Jurkat, Clone E6-1 (cell line): ENCODE measurements at places on chromosomes 5 and 9.

DNA sequence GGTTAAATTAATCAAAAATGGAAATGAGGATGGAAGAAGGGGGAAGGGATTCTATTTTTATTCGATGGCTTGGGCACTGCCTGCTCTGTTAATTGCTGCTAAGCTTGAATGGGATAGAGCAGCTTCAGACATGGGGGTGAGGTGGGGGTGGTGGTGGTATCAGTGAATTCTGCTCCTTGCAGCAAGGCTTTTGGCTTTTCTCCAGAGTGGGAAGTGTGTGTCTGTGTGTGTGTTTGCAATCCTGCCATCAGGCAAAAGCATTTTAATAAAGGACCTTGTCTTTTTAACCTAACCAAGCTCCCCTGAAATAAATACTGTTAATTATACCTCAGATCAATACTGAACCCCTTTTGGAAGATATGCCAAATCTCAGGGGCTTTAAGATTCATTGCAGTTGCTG is 110.9 kb upstream of the GPR151 start:
- no peak for DNase-seq

- DNase-seq = no peak
Observed at GRCh38 chr5:77337246-77337645, 126.8 kb downstream of the PDE8B start.

DNA sequence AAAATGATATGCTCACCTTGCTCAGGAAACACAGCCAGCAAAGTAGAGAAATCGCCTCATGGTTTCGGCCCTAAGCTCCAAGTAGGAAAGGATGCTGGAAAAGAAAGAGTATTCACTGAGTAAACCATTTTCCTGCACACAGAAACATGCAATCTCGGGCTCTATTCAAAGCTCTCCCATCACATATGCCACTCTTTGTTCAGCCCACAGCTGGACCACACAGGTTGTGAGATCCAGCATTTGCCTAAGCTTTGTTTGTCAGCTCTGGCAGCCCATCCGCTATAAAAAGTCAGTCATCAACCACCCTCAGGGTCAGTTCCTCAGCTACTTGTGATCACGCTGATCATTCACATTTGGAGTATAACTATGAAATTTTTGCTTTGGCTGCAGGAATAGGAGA is 96.5 kb upstream of the SMARCA2 start:
- no peak for DNase-seq

- no peak for DNase-seq
Observed at GRCh38 chr5:67165526-67166459, 30.8 kb downstream of the CD180 start.

DNA sequence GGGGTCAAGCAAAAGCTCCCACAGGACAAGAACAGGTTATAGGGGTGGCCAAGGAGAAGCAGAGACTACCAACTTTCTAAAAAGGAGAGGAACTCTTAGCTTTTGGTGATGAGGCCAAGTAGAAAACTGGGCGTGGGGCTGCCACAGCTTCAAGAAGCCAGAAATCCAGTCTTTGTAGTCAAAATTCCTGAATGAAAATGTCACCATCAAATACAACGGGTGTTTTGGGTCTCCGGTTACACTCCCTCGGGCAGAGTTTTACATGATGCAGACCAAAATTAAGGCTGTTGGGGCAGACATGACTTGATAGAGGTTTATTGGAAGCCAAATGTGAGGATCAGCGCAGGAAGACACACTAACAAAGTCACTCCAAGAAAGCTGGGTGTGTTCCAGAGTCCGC is 29.4 kb upstream of the N4BP3 start:
- DNase-seq = no peak

DNA sequence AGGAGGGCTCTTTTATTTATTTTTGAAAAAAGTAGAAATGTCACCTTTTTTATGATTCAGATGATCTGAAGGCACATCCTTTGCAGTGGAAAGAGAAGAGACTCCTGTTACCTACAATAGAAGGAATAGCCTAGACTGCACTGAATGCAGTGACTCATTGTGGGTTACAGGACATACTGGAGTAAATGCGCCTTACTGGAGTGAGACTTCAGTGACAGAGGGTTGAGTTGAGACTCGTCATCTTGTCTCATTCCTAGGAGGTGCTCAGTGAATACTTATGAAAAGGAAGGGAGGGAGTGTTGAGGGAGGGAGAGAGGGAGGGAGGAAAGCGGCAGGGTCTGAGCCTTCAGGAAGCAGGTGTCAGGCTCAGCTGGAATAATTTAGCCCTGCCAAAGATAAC is 25.2 kb downstream of the ANKRA2 start:
- DNase-seq = no peak

- DNase-seq = no peak
Observed at GRCh38 chr5:141778683-141779082, 96.7 kb upstream of the ARAP3 start.

- DNase-seq = no peak
Observed at GRCh38 chr5:135218486-135218755, 180.6 kb downstream of the MACROH2A1 start.

- no peak for DNase-seq
Observed at GRCh38 chr5:36529142-36529541, 77.3 kb upstream of the SLC1A3 start.

GRCh38 chr9:112705768-112706427 is 12.0 kb downstream of the INIP start:
- no peak for DNase-seq

GRCh38 chr9:130143958-130144366 is 28.2 kb upstream of the NCS1 start:
- DNase-seq = no peak

DNA sequence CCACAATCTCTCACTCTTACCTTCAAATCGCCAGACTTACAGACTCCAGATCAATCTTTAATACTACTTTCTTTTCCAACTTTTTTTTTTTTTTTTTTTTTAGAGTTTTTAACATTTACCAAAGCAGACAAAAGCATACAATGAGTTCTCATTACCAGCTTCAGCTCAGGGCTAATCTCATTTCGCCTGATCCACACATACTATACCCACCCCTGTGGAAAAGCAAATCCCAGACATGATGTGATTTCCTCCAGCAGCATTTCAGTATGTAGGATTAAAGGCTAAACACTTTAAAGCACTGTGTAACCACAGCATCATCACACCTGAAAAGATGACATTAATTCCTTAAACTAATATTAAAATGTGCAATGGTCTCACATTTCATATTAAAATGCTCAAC is 138.8 kb upstream of the RETREG1 start:
- no peak for DNase-seq

DNA sequence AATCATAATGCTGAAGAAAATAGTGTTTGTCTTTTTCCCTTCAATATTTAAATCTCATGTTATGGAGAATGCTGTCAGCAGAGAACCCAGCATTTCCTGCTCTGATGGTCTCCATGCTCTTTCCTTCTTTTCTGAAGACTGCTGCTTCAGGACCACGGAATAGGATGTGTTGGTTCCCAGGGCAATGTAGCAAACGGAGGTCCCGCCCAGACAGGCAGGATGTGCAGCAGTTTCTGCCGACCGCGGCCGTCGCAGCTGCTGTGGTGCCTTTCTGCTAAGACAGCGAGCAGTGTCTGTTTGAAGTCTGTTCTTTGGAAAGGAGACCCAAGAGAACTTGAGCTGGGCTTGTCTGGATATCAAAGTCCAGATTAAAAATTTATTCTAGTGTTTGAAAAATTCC is 654.3 kb downstream of the CCDC171 start:
- DNase-seq = peak; percentile 78
